ENCODE measurements at places on chromosomes 7 and 10.

- DNase-seq = no peak
Measured at GRCh38 chr7:96675548-96675947, 34.1 kb downstream of the SEM1 start.

DNA sequence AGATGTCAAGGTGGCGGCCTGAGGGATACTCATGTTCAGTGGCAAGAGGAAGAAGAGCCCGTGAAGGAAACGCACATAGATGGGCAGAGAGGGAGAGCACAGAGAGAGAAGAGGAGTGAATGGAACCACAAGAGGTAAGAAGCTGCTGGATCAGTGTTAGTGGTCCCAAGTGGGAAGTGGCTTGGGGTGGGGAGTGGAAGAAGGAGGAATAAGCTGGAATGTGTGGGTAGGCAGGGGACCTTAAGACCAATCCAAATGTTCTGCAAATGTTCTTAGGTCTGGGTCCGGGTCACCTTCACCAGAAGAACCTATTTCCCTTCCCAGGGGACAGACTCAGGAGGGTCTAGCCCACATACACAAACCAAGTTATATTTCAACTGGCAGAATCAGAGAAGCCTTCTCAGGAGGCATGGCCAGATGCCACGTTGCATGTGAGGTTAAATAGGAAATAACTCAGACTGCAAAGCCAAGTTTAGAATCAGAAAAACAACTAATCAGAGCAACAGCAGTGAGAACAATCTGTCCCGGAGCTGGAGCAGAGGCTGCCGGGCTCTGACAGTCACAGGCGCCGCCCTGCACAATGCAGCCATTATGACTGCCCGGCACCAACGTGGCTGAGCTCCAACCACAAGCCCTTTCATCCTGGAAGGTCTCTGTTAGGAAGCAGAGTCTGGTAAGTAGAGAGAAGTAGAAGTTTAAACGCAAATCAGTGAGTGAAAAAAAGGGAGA lies 78.6 kb upstream of the ARMC3 start:
- DNase-seq = no peak

GRCh38 chr10:132001238-132001972 lies 19.7 kb upstream of the BNIP3 start:
- no peak for DNase-seq

- no peak for DNase-seq
Measured at GRCh38 chr10:44258019-44258418, 126.9 kb downstream of the CXCL12 start.

- no peak for DNase-seq
Measured at GRCh38 chr7:50805447-50806125, 22.9 kb upstream of the GRB10 start.

DNA sequence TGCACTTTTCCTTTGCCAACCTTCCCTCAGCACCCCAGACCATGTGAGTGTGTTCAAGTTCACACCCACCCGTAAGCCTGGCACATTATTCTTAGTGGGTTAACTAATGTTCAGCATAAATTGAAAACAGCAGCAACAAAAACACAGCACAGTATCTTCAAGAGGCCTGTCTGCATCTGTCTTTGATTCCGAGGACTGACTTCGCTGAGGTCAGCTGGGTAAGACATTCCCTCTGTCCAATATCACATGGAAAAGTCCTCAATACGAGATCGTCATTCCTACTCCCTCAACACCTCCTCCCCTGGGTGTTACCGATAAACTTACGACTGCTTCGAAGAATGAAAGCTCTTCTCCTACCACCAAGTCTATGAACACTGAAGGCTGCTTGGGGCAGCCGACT lies 218.8 kb downstream of the SFMBT2 start:
- no peak for DNase-seq

DNA sequence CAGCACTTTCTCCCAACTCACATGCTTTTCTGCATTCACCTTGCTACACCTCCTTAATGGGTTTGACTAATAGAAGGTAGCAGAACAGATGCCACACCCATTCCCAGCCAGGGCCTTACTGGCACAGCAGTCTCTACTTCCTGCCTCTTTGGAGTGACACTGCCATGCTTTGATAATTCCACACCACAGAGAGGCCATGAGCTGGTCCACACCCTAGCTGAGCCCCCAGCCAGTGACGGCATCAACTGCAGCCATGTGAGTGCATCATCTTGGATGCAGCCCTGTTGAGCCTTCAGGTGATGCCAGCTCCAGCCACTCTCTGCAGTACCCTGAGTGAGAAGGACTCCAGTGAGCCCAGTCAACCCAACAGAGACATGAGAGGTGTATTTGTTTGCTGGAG lies 27.5 kb upstream of the EZH2 start:
- DNase-seq = peak; percentile 35

- DNase-seq = no peak
Measured at GRCh38 chr7:79459381-79459780, 5.9 kb upstream of the MAGI2 start.

DNA sequence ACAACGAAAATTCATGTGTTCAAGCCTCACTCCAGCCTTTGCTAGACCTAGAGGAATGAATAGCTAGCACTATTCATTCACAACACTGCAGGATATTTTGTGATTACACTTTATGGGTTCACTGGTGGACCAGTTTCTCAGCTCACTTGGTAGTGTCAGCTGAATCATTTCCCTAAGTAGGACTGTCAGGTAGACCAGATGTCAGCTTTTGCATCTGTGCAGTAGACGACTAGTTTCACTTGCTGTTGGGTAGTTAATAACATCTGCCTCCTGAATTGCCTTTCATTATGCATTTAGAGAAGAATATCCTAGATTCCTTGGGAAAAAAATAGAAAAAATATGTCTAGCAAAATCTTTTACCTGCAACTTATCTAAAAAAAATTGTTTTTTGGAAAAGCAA lies 296.4 kb downstream of the ADARB2 start:
- DNase-seq = no peak

DNA sequence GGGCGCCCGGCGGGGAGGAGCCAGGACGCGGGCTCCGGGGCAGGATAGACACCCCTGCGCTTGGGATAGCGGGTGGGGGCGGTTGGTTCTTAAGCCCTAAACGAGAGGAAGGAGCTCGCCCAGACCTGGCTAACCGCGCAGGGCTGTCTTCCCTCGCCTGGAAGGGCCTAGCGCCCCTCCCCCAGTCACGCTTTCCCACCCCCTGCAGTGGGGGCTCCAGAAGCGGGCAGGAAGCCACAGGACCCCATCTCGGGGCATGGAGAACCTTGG lies 6.5 kb downstream of the SHH start:
- DNase-seq = no peak

GRCh38 chr10:79323602-79324001 lies 23.7 kb upstream of the PPIF start:
- DNase-seq = no peak

DNA sequence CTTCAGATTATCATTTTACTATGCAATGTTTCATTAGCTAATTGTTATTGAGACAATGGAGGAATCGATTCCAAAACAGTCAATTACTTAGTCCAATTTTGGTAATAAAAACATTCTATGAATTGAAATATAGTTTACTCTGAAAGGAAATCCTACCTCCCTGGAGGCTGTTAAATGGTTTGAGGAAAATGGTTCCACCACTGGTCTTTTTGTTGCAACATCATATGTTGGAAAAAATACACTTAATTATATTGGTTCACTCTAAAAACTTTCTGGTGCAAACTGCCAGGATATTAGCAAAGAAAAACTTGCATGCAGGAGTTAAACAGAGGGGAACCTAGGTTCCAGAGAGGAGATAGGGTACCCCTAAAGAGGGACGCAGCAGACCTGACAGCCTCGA lies 267.3 kb upstream of the LYZL1 start:
- no peak for DNase-seq

- DNase-seq = no peak
Measured at GRCh38 chr10:80122110-80122710, 10.3 kb upstream of the PLAC9 start.

GRCh38 chr7:136874393-136875032 lies 6.1 kb downstream of the CHRM2 start:
- no peak for DNase-seq

GRCh38 chr10:58531084-58531695 lies 18.5 kb downstream of the BICC1 start:
- DNase-seq = peak; percentile 74

- DNase-seq = no peak
Measured at GRCh38 chr10:33174674-33175434, 159.6 kb downstream of the NRP1 start.

DNA sequence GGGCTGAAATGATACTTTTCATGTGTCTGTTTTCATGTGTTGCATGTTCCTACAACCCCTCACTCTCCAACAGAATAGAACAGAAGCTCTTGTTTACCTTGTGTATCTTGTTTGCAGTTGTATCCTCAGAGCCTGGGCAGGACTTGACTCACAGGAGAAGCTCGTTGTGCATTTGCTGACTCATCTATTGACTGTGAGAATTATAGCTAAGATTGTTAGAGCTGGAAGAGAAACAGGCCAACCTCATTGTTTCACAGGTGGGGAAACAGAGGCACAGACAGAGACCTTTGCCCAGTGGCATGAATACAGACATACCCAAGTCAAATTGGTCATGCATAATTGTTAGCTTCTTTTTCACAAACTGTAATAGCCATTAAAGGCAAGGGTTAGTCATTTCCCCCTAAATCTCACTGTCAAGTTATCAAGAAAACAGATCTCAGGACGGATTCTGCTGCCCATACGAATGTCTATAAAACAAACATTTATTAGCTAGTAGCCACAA lies 4.6 kb upstream of the TSPAN15 start:
- peak; percentile 47 for DNase-seq

- no peak for DNase-seq
Measured at GRCh38 chr10:74238031-74238431, 87.0 kb downstream of the ADK start.

GRCh38 chr7:44229546-44230105 lies 28.8 kb downstream of the YKT6 start:
- DNase-seq = no peak

DNA sequence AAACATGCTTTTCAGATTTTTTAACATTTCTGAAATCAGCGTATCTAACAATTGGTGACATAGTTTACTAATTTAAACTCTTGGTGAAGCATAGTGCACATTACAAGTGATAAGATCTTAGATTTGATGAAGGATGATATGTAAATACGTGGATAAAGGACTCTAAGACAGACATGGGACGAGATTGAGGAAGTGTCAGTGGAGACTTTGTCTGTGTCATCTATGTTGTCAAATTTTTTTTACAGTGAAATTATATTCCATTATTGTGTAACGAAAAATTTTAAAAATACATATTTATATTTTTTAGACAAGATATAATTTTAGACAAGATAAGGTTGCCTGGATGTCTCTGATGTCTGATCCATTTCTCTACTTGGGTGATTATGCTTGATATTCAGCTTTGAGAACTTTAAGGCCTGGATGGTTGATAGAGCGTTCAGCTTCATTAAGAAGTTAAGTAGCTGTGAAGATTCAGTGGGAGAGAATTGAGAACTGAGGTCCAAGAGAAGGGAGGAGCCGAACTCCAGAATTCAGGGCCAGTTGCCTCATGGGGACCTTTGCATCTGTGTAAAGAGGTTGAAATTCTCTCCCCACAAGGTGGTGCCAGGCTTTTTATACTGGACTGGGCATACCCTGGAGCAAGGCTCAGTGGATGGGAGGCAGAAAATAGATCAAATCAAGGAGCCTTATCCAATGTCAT lies 62.7 kb downstream of the KAT6B start:
- DNase-seq = no peak

- DNase-seq = no peak
Measured at GRCh38 chr7:43671521-43671920, 57.8 kb downstream of the COA1 start.

DNA sequence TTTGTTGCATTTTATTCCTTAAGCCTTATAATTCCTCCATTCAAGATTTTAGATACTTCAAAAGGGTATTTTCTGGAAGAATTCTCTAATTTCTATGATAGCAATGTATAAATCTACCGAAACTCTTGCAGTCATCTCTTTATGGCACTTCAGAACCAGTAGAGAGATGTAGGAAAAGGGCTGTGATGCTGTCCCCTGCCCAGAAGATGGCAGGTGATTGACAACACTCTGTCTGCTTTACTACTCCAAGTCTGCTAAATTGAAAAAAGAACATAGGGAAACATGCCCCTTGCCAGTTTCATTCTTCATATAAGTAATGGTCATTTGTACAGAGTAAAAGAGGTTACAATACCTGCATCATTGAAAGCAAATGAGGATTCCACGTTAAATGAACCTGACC lies 5.1 kb downstream of the TCTN3 start:
- DNase-seq = peak; percentile 8

GRCh38 chr10:132372516-132373095 lies 24.4 kb upstream of the PWWP2B start:
- DNase-seq = no peak

GRCh38 chr7:17015598-17016031 lies 133.8 kb upstream of the AGR3 start:
- no peak for DNase-seq

- no peak for DNase-seq
Measured at GRCh38 chr7:138568655-138569054, 108.6 kb downstream of the TRIM24 start.

GRCh38 chr10:86401588-86402282 lies 35.1 kb upstream of the GRID1 start:
- DNase-seq = no peak

GRCh38 chr10:11646450-11646849 lies 35.0 kb upstream of the USP6NL start:
- no peak for DNase-seq

GRCh38 chr7:154171422-154171821 lies 119.2 kb downstream of the DPP6 start:
- no peak for DNase-seq

- DNase-seq = no peak
Measured at GRCh38 chr7:30241767-30242166, 42.6 kb upstream of the ZNRF2 start.

GRCh38 chr10:129756912-129757901 lies 206.9 kb downstream of the EBF3 start:
- DNase-seq = no peak

DNA sequence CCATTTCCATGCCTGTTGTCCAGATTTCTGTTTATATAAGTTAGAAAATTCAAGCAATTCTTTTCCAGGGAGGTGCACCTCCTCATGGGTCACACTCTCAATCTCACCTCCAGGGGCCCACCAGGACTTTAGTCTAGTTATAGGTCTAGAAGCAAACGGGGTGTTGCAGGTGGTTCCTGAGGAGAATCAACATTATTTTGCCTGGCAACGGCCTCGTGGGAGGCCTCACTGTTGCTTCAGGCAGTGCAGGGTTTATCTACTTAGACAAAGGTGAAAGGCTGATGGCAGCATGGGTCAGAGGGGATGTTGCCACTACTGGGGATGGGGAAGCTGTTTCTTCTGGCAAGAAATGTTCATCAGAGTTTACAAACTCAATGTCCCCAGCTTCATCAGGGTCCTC lies 56.7 kb upstream of the LRRC18 start:
- no peak for DNase-seq

GRCh38 chr10:22724773-22725172 lies 10.4 kb upstream of the PIP4K2A start:
- DNase-seq = no peak

GRCh38 chr10:6108631-6109443 lies 20.0 kb downstream of the RBM17 start:
- DNase-seq = peak; percentile 55

DNA sequence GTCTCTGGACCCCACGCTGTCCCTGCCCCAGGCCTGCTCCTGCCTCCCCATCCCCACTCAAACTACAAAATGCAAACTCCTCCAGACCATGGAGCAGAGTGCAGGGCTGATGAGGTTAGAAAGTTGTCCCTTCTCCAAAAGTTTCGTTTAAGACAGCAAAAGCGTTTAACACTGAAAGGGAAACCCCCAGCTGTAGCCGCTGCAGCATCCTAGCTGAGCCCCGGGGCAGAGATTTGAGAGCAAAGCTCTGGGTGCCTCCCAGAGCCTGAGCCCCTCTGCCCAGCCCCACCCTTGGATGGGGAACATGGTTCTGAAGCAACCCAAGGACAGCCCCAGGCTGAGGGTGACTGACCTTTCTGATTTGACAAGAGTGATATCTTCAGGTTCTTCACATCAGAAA lies 52.8 kb upstream of the ENO4 start:
- no peak for DNase-seq

GRCh38 chr10:50552308-50552707 lies 71.4 kb downstream of the SGMS1 start:
- DNase-seq = no peak
